ENCODE measurements at places on chromosomes 5 and 9. TPM values are rescaled to one million over a fixed set of nuclear protein-coding genes. Genes with fewer than 3 reads are reported as not detected.

DNA sequence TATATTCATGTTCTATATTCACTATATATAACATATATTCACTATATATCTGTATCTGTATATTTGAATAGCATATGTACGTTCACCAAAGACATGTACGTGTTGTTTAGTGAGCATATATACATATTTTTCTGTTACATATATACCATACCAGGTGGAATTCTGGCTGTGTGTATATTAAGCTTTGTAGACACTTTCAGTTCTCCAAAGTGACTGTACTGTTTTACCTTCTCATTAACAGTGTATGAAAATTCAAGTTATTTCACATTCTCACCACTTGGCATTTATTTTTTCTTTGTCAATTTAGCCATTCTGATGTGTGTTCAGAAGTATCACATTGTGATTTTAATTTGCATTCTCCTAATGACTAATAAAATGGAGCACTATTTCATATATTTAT is 52.2 kb downstream of the DROSHA start:
- DNase-seq: no peak

DNA sequence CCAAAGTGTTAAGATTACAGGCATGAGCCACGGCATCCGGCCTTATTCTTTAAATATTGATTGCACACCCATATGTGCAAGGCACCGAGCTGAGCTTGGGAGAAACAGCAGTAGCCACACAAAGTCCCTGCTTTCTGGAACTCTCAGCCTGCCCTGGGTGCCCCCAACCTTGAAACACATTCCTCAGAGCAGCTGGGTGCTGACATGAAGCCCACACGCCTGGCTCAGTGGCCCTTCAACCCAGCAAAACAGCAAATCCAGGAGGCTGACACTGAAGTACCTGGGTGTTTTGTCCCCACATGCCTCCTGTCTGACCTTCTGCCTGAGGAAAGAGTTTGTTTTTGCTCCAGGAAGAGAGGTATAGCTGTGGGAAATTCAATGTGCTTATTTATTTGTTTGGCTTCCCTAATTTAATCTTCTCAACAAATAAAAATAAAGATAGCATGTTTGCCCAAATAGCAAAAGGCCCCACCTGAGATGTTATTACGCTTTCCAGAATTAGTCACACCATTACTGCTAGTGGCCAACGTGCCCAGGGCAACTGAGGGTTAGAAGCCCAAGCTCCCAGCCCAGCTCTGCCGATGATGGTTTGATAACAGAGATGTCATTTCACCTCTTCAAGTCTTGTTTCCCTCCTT is 13.4 kb upstream of the TCOF1 start:
- no peak for DNase-seq

AHRR gene
- 0.09 TPM for total RNA-seq

- no peak for DNase-seq
Observed at GRCh38 chr5:11596185-11596584, 308.1 kb downstream of the CTNND2 start.

SLC45A2 gene
- not detected for total RNA-seq

DNA sequence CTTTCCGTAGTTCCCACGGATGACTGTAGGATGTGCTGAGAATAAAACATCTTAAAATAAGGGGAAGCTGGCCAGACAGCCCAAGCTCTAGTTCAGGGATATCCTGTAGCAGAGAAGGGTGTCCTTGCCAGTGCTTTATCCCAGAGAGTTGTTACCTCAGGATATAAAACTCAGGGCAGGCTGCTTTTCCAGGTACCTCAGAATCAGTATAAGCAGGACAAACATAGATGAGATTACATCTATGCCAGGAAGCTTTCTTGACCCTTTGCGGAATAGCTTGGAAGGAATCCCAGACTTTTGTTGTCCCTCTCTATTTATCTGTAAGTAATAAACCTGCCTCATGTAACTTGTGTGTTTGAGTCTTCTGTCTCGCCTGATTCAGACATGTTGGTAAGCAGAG is 565.7 kb downstream of the PRDM9 start:
- no peak for DNase-seq

GRCh38 chr9:131715906-131716305 is 24.0 kb downstream of the RAPGEF1 start:
- DNase-seq: no peak

GRCh38 chr5:29161399-29162291 is 2031.8 kb upstream of the CDH6 start:
- DNase-seq: no peak

GRCh38 chr5:134600600-134600999 is 32.0 kb downstream of the SAR1B start:
- no peak for DNase-seq

GRCh38 chr5:35861718-35862117 is 5.0 kb downstream of the IL7R start:
- DNase-seq: peak; percentile 33

DNA sequence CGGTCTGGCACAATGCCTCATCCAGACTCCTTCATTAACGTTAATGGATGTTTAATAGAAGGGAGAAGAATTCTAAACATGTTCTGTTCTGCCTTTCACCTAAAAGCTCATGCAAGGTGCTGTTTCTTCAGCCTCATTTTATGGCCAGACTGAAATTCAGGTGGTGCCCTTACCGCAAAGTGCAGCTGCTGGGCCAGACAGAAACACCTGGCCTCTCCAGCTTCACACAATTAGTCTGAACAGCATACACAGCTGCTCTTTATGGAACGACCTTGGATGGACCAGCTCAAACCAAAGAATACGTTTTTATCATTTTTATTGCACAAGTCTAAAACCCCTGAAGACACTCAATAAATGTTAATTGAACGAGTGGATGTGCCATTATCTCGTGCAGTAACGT is 4.6 kb downstream of the SNCAIP start:
- DNase-seq: no peak

RNF183 gene
- 0.23 TPM for total RNA-seq

DNA sequence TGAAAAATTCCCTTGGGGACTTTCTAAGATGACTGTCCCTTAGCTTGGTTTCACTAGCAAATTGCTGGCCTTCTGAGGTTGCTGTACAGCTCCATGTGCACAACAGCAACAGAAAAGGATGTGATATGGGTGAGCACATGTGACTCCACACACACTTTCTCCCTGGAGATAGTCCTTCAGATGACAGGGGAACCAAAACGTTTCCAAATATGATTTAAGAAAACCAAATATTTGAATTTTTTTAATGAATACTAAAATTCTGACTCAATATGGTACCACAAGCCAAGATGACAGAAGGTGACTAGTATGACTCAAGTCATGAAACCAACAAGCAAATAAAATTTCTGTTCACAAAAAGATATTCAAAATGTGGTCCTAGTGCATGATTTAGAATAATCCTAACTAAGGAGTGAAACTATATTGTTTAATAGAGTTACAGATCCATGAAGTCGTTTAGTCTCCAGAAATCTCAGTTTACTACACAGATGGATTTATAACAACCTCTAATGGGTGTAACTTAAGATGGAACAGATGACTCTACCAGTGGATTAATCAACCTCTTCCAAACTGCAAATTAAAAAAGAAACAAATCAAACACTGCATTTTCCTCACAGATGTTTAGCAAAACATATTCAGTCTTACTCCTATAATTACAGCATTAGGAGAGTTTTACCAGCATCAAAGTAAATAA is 144.8 kb upstream of the PIK3R1 start:
- DNase-seq: no peak

- DNase-seq: no peak
Observed at GRCh38 chr5:114940709-114941108, 229.0 kb downstream of the TRIM36 start.

- DNase-seq: no peak
Observed at GRCh38 chr5:136191304-136192014, 1.5 kb downstream of the SMIM32 start.

DNA sequence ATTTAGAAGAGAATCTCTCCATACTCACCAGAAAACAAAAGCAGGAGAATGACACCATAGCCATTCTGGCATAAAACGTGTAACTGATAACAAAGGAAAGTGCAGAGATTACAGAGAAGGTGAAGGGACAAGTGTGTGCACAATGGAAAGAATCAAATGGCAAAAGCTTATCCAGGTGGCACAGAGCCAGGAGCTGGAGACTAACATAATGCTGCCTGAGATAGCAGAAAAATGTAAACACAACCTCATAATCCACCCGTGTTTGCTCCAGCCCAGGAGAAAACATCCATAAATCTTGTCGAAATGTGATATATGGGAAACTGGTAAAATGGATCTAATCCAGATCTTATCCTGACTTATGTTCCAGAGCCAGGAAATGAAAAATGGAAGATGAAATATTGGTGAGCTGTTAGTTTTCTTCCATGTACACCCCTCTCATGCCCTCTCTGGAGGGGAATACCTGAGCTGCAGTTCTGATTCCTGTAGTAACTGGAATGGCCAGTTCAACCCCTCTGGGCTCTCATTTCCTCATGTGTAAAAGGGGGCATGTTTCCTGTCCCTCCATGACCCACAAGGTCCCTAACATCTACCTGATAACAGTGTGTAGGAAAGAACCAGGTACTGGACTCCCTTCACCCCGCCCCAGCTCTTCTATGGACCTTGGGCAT is 212.3 kb upstream of the DAPK1 start:
- DNase-seq: no peak

- DNase-seq: no peak
Observed at GRCh38 chr9:107983181-107983603, 493.6 kb upstream of the KLF4 start.

DNA sequence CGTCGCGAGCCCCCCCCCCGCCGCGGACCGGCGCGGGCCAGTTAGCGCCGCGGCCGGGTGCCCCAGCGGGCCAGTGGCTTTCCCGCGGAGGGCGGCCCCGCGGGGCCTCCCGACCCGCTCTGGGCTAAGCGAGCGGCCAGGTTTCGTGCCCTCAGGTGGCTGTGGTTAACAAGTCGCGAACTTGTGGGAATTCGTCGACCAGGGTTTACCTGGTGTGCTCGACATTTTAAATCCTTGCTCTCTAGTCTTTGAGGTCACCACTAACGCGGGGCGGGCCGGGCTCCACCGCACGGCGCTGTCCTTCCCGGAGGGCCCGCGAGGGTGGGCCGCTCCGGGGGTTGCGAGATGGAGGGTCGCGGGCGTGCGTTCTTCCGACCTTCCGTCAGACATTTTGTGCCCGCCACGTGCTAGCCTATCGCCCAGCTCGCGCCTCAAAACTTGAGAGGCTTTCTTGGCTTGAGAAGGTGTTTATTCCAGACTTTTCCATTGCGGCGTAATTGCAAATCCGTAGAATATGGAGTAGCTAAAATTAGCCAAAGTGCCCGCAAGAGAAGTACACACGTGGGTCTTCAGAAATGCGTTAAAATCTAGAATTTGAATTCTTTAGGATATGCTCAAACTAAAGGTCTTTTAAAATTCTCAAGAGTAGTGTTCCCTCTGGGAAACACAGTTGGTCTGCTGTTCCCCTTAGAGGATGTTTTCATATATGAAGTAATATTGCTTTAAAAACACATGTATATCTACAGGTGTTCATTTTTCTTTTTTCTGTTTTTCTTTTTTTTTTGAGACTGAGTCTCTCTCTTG is 2.1 kb downstream of the ANP32B start:
- DNase-seq: no peak

- no peak for DNase-seq
Observed at GRCh38 chr9:126475933-126476555, 137.7 kb upstream of the LMX1B start.

DNA sequence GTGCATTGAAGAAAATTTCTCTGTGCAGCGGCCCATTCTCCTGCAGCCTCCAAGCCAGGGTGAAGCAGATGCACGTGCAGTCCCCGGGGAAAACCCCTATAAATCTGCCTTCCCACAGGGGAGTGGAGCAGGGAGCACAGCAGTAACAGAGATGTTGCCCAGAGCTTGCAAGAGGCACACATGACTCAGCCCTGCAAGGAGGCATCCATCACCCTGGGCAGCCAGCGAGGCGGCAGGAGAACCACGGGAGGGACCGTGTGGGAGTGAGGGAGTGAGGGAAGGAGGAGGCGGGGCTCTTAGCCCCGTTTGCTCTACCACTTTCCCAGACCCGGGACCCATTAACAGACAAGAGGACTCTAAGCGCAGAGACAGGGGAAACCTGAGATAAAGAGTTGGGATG is 96.2 kb upstream of the ARAP3 start:
- DNase-seq: peak; percentile 91

- no peak for DNase-seq
Observed at GRCh38 chr5:151614565-151614964, 23.4 kb upstream of the FAT2 start.

- no peak for DNase-seq
Observed at GRCh38 chr5:68960456-68960855, 133.4 kb upstream of the SLC30A5 start.

TTC39B gene
- 8.0 TPM for total RNA-seq

DNA sequence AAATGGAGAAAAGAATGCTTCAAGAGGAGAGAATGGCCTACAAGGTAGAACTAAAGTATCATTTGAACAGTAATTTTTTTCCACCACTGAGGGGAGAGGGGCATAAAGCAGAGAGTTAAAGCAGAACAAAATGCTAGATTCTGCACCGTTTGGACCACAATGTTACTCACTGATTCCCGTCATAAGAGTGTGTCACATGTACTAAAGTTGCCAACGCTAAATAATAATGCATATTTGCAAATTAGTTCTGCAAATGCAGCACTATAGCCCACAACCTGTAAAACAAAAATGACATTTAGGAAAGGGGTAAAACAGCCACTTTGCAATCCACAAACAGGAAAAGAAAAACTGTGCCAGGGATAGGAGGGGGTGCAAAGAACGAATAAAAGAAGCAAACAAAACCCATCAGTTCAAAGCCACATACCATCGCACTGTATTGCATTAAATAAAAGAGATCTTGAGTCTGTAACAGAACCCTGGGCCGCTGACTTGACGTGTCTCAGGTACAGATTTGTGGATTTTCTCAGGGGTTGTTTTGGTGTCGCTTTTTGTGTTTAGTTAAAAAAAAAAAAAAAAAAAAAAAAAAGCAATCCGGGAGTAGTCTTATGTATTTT is 7.7 kb upstream of the NFIB start:
- no peak for DNase-seq

RGS7BP gene
- not detected for total RNA-seq
